ENCODE measurements at places on chromosomes 3 and 15.

GRCh38 chr3:119529883-119530282, 29.5 kb downstream of the CD80 start:
- DNase-seq: no peak

GRCh38 chr3:55309336-55309735, 177.8 kb downstream of the WNT5A start:
- DNase-seq: no peak

DNA sequence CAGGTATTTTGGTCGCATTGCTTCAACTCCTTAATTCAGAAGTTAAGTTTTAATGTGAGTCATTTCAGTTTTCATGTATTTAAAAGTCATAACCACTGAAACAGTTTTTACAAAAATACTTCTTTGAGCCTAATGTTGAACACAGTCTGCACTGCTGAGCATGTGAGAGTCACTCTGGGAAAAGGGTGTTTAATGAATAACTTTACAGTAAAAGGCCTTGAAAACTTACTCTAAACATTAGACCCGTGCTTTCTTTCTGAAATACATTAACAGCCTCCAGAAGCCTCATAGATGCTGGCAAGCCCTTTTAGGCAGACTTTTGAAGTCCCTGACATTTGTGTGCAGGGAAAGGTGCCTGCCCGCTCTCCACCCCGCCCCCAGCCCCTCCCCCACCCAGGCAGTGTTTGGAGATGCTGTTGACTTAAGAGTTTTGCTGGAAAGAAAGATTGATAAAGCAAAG, 68.9 kb upstream of the NR2F2 start:
- no peak for DNase-seq

GRCh38 chr3:52986049-52986448, 59.8 kb downstream of the SFMBT1 start:
- DNase-seq: no peak

GRCh38 chr3:160162440-160162839, 62.8 kb upstream of the C3orf80 start:
- no peak for DNase-seq
